Karpas-422 (cell line): ENCODE measurements at places on chromosomes 5 and 9.

DNA sequence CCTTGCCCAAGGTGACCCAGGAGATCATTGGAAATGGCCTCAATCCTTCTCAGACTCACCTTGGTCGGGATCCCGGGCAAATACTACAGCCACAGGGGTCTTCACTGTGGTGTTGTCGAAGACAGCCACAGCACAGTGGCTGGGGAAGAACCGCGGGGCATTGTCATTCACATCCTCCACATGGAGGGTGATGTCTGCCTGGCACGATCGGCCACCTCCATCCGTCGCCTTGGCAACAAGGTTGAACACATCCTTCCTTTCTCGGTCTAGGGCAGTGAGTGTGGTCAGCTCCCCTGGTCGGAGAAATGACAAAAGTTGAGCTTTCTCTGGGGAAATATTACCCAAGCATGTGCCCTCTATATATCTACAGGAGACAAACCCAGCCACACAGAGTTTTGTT is 56.8 kb downstream of the FAT2 start:
- no peak for DNase-seq

DNA sequence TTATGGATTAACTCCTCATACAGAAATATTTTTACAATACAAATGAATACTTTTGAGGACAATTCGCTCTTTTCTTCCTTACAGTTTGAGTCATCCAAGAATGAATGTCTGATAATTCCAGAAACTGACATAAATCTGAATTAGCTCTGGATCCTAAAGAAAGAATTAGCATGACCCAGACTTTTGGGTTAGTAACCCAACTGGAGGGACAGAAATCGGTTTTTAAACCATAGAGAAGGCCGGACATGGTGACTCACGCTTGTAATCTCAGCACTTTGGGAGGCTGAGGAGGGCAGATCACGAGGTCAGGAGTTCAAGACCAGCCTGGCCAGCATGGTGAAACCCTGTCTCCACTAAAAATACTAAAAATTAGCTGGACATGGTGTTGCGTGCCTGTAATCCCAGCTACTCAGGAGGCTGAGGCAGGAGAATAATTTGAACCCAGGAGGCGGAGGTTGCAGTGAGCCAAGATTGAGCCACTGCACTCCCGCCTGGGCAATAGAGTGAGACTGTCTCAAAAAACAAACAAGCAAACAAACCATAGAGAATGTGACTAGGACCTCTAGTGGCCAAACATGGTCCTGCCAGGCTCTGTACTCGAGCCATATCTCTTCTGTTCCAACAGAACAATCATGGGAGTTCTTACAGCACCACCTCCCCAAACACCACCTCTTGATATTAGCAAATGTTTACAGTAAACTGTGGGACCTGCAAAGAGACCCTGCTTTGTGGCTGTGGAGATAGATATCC is 44.8 kb downstream of the LURAP1L start:
- DNase-seq = peak; percentile 48

DNA sequence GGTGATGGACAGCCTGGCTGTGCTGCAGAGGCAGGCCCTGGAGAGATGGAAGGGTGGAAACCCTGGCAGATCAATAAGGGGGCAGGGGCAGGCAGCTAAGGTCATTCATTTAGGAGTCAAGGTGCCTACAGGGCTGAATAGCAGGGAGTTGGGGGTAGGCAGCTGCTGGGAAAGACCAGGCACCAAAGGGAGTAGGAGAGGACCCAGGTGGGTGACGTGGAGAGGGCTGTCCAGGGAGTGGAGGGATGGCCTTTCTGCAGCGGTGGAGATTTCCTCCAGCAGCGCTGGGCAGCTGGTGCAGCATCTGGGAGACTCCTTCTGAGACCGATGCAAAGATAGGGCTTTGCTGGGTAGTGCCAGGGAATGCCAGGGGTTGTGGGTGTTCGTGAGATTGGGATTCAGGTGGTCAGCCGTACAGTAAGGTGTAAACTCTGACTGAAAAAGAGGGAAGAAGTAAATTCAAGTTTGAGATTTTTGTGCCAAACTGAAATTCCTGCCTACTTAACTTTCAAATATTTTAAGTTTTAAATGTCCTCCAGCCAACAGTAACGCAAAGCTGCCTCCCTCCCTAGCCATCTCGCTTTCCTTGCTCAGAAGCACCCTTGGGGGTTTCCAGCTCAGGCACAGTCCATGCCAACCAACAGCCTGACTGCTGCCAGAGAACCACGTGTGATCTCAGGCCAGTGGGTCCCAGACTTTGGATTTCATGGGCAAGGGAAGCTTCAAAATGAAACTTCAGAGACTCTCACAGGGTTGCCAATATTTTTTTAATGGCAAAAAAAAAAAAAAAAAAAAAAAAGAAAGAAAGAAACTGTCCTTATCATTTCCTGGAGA is 18.6 kb upstream of the ANGPTL2 start:
- no peak for DNase-seq

- DNase-seq = no peak
Observed at GRCh38 chr9:130208600-130209347, 36.6 kb downstream of the NCS1 start.

DNA sequence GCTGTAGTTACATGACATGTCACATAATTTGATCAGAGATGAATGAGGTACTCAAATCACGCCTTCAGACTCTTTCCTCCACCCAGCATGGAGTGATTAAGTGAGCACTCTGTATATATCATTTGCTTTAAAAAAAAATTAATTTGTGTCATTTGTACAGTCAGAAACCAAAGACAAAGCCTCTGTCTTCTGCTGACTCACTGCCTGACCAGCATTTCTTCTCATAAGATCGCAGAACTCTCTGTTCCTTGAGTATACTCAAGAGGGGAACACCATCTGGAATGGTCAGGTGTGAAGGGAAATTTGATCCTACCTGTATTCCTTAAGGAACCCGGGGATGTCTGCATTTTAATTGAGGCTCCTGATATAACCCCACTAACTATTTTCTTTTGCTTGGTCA is 254.4 kb downstream of the FAM114A2 start:
- DNase-seq = no peak

GRCh38 chr5:14465116-14465515 is 116.5 kb upstream of the OTULINL start:
- DNase-seq = no peak

- DNase-seq = no peak
Observed at GRCh38 chr5:129653057-129653375, 94.9 kb upstream of the MINAR2 start.

GRCh38 chr9:117104716-117105495 is 310.0 kb downstream of the ASTN2 start:
- no peak for DNase-seq

DNA sequence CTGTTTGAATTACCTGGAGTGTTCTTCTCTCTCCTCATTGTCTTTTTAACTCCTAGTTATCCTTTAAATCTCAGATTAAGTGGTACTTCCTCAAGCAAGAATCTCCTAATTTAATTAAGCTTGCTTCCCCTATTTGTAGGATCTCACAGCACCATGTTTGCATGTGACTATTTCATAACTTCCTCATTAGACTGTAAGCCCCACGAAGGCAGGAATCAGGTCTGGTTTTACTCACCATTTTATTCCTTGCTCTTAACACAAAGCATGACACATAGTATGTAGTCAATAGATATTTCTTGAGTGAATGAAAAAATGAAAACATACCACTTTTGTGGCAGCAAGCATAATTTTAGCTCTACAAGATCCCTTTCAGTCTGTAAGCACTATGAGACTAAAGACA is 1.3 kb upstream of the ERMP1 start:
- DNase-seq = peak; percentile 68

DNA sequence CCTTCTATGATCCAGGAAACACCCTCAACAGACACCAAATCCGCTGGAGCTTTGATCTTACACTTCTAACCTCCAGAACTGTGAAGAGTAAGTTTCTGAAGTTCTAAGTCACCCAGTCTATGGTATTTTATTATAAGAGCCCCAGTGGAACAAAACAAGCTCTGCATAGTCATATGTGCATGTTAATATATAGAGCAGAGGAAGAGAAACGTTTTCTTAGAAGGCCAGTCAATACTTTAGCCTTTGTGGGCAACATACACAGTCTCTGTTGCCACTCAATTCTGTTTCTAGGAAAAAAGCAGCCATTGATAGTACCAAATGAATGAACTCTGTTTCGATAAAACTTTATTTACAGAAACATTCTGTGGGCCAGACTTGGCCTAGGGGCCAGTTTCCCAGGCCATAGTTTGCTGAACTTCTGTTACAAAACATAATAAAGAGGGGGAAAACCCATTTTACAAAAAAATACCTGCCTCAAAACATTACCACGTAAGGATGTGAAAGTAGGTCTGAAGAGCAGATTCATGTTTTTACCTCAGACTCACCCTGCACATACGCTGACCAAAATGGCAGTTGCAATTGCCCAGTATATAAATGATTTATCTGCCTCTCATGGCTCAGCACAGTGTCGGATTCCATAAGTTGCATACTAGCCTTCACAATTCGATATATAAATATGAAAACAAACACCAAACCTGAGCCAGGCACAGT is 350.5 kb downstream of the SLIT3 start:
- DNase-seq = no peak

- DNase-seq = no peak
Observed at GRCh38 chr9:71897577-71897976, 13.4 kb downstream of the ABHD17B start.

GRCh38 chr5:67333171-67333570 is 136.6 kb upstream of the CD180 start:
- no peak for DNase-seq

- DNase-seq = no peak
Observed at GRCh38 chr5:373710-374602, 52.4 kb downstream of the AHRR start.

DNA sequence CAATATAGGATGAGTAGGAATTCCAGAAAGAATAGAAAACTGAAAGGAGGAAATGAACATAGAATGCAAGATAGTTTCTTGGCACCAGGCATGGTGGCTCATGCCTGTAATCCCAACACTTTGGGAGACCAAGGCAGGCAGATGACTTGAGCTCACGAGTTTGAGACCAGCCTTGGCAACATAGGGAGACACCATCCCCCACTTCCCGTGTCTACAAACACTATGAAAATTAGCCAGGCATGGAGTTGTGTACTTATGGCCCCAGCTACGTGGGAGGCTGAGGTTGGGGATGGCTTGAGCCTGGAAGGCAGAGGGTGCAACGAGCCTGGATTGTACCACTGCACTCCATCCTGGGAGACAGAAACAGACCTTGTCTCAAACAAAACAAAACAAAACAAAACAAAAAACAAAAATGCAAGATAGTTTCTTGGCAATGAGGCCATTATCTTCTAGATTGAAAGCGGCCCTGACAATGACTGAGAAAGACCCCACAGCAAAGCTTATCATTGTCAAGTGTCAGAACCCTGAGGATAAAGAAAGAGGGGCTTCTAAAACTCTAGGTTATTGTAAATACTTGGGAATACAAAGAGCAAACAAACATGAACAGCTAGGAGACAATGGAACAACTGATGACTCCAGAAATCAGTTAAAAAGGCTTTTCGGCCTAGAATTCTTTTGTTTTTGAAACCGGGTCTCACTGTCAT is 9.2 kb downstream of the SQSTM1 start:
- no peak for DNase-seq

- DNase-seq = no peak
Observed at GRCh38 chr9:12860998-12861397, 86.2 kb downstream of the LURAP1L start.

DNA sequence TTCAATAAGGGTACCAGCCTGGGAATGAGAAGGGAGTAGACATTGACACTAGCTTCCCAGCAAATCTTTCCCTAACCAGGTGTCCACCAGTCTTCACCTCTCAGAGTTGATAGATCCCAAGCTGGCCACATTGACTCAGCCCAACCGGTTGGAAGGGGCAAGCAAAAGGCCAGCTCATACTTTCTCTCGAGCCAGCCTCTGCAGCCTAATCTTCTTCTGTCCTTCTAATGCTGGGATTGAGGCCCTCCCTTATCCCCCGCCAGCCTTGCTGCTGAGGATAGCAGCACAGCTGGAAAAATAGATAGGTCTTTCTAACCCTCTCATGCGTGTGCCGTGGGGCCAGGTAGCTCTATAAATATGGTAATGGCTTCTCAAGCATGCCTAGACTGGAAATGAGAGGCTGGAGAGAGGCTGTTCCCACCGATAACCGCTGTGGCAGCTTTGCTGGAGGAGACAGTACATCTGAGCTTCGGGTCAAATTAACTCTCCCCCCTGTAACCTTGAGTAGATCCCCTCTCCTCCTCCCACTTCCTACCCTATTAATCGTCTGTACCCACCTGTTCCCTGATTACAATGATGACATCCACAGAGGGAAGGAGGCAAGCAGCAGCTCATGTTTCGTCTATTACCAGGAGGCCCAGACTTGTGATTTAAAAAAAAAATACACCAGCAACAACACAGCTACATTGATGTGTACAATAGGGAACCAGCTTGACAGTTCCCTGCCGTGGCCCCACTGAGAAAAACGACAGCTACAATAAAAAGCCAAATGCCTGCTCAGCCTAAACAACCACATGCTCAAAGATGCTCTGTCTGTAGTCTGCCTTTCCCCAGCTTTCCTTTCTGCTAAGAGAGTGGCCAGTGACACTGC is 219.9 kb upstream of the BRINP1 start:
- DNase-seq = no peak

DNA sequence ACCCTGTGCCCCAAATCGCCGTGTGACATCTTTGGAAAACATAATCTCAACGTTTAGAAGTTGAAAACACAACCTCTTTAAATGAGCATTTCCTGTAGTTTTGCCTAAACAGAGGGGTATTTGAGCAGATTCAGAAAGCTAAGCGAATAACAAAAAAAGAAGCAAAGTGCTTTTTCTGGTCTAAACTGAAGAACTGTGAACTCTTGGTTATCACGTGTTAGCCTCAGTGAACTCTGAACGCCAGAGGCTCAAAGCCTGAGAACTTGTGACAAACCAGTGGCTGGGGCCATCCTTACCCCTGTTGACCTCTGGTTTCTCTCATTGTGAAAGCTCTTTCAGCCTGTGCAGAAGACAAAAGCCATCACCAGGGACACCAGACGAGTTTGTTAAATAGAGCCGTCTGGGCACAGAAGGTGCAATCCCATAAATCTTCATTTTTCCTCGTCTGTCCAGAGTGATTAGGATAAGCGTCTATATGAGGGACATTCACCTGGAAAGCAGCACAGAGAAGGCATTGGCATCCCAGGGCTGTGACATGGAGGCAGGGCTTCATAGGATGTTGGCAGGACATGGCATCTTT is 61.4 kb upstream of the ICE1 start:
- DNase-seq = no peak
